ENCODE measurements at places on chromosomes 7 and 10.

DNA sequence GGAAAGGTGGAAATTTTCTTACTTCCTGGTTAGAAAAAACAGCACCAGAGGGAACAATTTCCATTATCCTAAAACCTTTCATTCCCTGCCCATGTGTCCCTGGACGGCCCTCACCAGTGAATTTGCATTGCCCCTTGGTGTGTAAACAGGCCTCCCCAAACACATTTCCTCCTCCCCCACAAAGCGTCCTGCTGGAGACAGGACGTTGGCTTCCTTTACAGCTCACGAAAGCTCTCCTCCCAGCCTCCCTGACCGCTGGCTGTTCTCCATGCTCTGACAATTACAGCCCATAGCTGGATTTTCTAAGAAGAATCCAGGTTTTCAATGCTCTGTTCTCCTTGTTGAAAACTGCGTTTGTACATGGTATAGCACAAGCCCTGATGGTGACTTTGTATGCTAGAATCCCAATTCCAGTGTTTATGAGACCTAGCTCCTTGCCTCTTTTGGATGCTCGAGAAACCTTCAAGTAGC lies 724.2 kb upstream of the CELF2 start:
- DNase-seq, result no peak

DNA sequence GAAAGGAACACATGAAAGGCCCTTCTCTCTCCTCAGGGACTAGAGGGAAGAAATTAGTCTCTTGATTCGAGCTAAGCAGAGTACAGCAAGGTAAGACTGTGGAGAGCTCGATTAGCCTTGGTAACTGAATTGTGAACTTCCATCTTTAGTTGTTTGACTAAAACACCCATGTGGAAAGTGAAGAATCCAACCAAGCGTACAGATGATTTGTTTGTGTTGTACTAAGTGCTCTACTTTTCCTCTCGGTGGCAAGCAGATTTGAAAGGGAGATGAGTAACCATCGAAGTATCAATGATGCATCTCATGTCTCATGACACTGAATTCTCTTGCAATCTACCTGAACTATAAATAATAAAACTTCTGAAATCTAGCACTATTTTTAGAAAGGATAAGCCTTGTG lies 80.7 kb downstream of the FZD1 start:
- DNase-seq, result no peak

- no peak for DNase-seq
These were observed 28.0 kb downstream of the GSAP start for GRCh38 chr7:77388055-77388641.

GRCh38 chr7:129187681-129188371 lies 607 bp upstream of the SMO start:
- DNase-seq, result no peak

DNA sequence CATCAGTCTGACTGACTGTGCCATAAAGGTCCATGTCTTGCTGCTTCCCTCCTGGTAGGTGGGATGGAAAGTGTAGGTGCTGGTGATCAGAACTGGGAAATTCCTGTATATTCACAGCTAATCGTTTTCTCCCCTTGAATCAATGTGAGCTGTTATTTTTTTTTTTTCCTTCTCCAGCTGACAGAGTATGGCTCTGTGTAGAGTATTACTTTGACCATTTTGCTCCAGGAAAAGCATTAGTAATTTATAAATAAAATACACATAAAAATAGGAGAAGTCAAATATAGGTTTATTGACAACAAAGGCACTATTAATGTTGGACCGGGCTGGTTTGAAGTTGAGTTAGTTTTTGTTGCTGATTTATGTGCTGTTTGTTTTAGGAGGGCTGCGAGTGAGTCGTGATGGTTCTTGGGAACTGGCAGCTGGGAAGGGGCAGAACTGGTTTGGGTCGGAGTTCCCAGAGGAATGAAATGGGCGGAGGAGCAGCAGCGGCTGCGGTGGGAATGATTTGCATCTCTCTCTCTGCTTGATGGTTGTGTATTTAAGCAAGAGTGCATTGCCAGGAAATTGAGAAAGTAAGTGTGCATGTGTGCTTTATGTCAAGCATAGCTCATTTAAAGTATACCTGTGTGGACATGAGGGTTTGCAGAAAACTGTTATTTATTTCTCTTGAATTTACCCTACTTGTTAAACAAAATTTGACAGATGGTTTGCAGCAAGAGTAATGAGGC lies 80.9 kb downstream of the LRMDA start:
- no peak for DNase-seq

All from RPMI8226 (cell line).